H1 (cell line): ENCODE measurements at places on chromosomes 7 and 10. TPM values are rescaled to one million over a fixed set of nuclear protein-coding genes. Genes with fewer than 3 reads are reported as not detected.

ZNF467 gene
- 0.40 and 0.50 TPM in 2 replicates for total RNA-seq

CCL24 gene
- total RNA-seq: not detected in 2 replicates

GCK gene
- total RNA-seq: 4.1 and 4.9 TPM in 2 replicates

SYT15 gene
- total RNA-seq: 0.61 and 1.5 TPM in 2 replicates

LIMK1 gene
- 92.1 and 93.5 TPM in 2 replicates for total RNA-seq

CCDC201 gene
- total RNA-seq: not detected in 2 replicates

SEMA4G gene
- 7.1 and 7.6 TPM in 2 replicates for total RNA-seq

UPF2 gene
- 32.8 and 33.6 TPM in 2 replicates for total RNA-seq

NUTM2B gene
- 0.17 and 0.44 TPM in 2 replicates for total RNA-seq
